ENCODE measurements at places on chromosomes 2 and 18.

- no peaks in the 10 kb centered on the region for H3K27me3 ChIP-seq
- no peak for DNase-seq
- no peaks in the 10 kb centered on the region for H3K36me3 ChIP-seq
Measured at GRCh38 chr2:71702071-71702970, 249.0 kb downstream of the DYSF start.

DNA sequence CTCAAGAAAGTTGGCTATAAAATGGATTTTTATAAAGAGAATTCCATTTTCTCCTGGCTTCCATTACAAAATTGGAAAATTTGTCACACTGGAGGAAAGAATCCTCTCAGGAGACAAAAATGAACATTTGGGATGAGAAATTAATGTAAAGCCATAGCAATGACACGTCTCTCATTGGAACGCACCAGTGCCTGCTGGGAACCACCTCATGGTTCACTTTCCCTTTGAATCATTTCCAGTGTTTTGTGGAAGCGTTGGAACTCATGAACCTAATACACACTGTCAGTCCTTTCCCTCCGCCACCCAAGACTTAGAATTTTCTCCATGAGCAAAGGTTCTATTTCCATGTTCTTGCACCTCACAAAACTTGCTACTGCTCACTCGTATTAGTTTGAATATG lies 21.0 kb upstream of the NRP2 start:
- no peaks in the 10 kb centered on the region for H3K36me3 ChIP-seq
- no peak overlapping the region for H3K4me3 ChIP-seq
- no peaks in the 10 kb centered on the region for H3K27me3 ChIP-seq
- no peak overlapping the region for H3K27ac ChIP-seq

- H3K4me1 ChIP-seq = no peaks in the 10 kb centered on the region
- H3K36me3 ChIP-seq = no peaks in the 10 kb centered on the region
- H3K27me3 ChIP-seq = no peaks in the 10 kb centered on the region
- no peak overlapping the region for H3K4me3 ChIP-seq
Measured at GRCh38 chr2:145789636-145790035, 1269.7 kb upstream of the ZEB2 start.

- no peak for DNase-seq
- no peak overlapping the region for H3K27ac ChIP-seq
- no peaks in the 10 kb centered on the region for H3K27me3 ChIP-seq
- H3K4me1 ChIP-seq = peaks cover 4% of the 10 kb centered on the region
Measured at GRCh38 chr2:163351143-163351542, 384.7 kb downstream of the FIGN start.

DNA sequence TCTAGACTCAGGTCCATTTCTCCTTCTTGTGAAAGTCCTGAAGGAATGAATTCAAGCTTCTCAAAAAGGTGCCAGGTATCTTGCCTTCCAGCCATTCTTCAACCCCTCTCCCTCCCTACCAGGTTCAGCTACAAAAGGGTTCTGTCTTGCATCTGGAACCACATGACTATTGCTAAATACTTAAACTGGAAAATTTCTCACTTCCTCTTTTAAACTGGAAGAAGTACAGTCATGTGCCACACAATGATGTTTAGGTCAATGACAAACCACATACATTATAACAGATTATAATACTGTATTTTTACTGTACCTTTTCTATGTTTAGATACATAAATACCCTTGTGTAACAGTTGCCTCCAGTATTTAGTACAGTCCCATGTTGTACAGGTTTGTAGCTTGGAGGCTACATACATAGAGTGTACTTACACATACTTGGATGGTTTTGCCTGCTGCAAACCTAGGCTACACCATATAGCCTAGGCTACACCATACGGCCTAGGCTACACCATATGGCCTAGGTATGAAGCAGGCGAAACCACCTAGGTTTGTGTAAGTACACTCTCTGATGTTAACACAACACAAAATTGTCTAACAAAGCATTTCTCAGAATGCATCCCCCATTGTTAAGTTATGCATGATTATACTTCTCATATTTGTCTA lies 142.0 kb upstream of the DNMT3A start:
- no peaks in the 10 kb centered on the region for H3K36me3 ChIP-seq
- DNase-seq = no peak
- H3K27me3 ChIP-seq = no peaks in the 10 kb centered on the region
- H3K4me1 ChIP-seq = no peaks in the 10 kb centered on the region
- H3K27ac ChIP-seq = no peak overlapping the region

DNA sequence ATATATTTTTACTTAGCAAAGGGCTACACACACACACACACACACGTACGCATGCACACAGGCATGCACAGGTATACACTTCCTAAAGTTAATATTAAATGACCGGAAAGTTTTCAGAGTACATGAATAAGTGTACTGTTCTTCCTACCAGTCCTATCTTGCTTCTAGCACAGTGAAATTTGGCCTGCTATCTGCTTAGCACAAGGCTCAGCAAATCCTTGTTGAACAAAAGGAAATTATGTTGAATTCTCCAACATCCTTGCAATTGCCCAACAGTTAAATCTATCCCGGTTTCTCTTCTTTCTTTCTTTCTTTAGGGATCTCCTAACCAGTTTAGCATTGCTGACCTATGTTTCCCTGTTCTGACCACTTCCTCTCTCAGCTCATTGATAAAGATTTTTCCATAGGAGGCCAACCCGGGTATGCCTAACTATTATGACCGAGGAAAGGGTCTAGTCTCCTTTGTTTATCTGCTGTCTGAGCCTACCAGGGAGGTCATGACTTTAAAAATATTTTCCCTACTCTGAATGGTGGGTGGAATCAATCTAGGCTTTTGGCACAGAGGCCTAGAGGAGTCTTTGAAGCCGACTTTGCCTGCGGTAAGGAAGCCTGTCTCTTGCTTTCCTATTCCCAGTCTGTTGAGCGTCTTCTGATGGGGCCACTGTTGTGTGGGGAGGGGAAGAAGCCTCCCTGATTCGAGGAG lies 400.7 kb downstream of the HRH4 start:
- no peaks in the 10 kb centered on the region for H3K27me3 ChIP-seq
- no peaks in the 10 kb centered on the region for H3K4me1 ChIP-seq
- H3K27ac ChIP-seq = no peak overlapping the region
- no peaks in the 10 kb centered on the region for H3K36me3 ChIP-seq

DNA sequence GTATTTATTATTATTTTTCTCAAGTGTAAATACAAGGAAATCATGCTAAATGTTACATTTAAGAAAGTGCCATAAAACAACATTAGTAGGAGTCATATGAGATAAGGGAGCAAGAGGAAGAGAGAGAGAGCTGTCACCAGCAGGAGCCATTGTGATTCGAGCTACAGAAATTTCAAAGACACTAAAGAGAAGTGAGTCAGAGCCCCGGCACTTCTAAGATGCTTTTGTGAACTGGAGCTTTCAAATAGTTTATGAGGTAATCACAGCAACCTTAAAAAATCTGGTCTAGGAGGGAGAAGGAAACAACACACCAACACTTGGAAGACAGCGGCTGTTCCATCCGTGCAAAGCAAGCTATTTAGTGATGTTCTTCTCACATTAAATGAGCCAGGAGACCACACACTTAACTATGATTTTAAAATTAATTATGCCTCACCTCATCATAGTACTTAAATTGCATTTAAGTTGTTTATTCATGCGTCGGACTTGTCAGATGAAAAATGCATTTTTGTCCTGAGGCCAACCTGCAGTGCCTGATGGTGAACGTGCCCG lies 382.7 kb upstream of the SALL3 start:
- H3K4me1 ChIP-seq = no peaks in the 10 kb centered on the region
- H3K27ac ChIP-seq = no peak overlapping the region
- no peaks in the 10 kb centered on the region for H3K36me3 ChIP-seq
- no peak for DNase-seq
- no peaks in the 10 kb centered on the region for H3K27me3 ChIP-seq
- no peak overlapping the region for H3K4me3 ChIP-seq

GRCh38 chr2:62270728-62271127 lies 74.8 kb downstream of the B3GNT2 start:
- no peak overlapping the region for H3K27ac ChIP-seq
- DNase-seq = peak; percentile 48
- H3K4me1 ChIP-seq = no peaks in the 10 kb centered on the region
- no peaks in the 10 kb centered on the region for H3K27me3 ChIP-seq
- H3K4me3 ChIP-seq = no peak overlapping the region

DNA sequence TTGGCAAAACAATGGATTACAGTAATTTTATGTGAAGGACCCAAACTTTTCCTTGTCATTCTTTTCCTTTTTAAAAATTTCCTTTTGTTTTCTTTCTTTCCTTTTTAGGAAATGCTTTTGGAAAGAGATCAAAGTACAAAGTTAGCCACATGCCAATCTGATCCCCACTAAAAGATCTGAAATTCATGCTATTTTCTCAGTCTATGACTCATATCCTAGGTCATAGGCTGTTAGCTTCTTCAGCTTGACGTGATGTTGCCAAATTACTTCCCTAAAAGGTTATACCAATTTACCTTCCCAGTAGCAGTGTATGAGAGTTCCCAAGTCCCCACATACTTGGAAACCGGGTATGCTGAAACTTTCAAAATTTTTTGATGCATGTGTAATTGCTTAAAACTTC lies 355.3 kb downstream of the INSIG2 start:
- no peaks in the 10 kb centered on the region for H3K27me3 ChIP-seq
- no peak for DNase-seq
- no peaks in the 10 kb centered on the region for H3K4me1 ChIP-seq
- no peak overlapping the region for H3K4me3 ChIP-seq

- H3K27me3 ChIP-seq = no peaks in the 10 kb centered on the region
- H3K4me1 ChIP-seq = no peaks in the 10 kb centered on the region
- peak; percentile 21 for DNase-seq
- no peak overlapping the region for H3K27ac ChIP-seq
- H3K36me3 ChIP-seq = no peaks in the 10 kb centered on the region
Measured at GRCh38 chr2:109375656-109376055, 238.1 kb downstream of the SEPTIN10 start.

DNA sequence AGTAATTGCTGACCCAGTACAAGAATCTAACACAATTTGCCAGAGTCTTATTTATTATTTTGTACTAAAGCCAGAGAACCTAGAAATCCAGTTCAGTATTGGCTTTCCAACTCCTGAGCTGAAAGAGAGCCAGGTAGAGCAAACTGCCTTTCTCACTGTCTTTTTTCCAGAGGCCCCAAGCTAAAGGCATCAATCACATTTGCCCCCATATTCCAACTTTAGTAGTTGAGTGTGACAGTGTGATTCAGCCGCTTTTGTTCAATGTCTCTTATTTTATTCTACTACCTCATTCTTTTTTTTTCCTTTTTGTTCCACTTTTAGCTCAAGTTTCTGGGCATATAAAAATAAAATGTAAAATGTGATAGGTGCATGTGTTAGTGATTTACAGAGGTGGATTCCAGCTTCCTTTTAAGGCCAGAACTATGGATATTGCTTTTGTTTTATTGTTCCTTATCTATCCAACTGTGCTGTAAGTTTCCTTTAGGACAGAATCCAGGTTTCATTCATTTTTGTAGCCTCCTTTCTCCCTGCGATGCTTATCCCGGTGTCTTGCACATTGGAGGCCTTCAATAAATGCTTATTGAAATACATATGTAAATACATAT lies 153.0 kb downstream of the ZEB2 start:
- H3K36me3 ChIP-seq = no peaks in the 10 kb centered on the region
- H3K27me3 ChIP-seq = no peaks in the 10 kb centered on the region
- H3K27ac ChIP-seq = no peak overlapping the region
- no peak for DNase-seq
- H3K4me1 ChIP-seq = peaks cover 6% of the 10 kb centered on the region

GRCh38 chr18:48985161-48985560 lies 34.4 kb upstream of the SMAD7 start:
- no peaks in the 10 kb centered on the region for H3K36me3 ChIP-seq
- no peak overlapping the region for H3K4me3 ChIP-seq
- DNase-seq = no peak
- H3K27ac ChIP-seq = no peak overlapping the region
- H3K27me3 ChIP-seq = no peaks in the 10 kb centered on the region
- peaks cover 6% of the 10 kb centered on the region for H3K4me1 ChIP-seq

DNA sequence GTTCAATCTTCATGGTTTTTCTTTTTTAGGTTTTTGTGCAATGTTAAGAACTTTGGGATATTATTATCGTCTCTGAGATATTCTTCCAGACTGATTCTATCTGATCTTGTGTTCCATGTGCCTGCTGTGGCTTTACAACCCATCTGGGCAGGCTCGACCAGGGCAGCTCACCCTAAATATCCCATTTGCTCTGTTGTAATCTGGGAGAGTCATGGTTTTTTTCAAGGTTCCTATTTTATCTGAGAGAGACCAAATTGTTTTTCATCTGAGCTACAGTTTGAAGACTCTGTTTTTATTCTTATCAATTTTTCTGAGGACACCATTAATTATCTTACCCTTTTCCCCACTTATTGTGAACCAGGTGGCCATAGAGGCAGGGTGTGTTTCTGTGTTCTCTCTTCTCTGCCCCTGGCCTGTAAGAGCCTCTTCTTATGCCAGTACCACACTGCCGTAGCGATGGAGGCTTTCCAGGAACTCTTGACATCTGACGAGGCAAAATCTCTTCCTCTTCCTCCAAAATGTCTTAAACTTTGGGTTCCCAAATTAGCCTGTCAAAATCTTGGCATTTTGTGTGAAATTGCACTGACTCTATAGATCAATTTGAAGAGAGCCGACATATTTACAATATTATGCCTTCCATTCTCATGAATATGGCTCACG lies 3.1 kb downstream of the SP140L start:
- H3K4me1 ChIP-seq = peaks cover 6% of the 10 kb centered on the region
- H3K36me3 ChIP-seq = no peaks in the 10 kb centered on the region
- no peak for DNase-seq
- no peaks in the 10 kb centered on the region for H3K27me3 ChIP-seq
- no peak overlapping the region for H3K27ac ChIP-seq

- no peaks in the 10 kb centered on the region for H3K4me1 ChIP-seq
- no peak overlapping the region for H3K4me3 ChIP-seq
- no peaks in the 10 kb centered on the region for H3K36me3 ChIP-seq
- H3K27ac ChIP-seq = no peak overlapping the region
Measured at GRCh38 chr2:68390586-68390985, 25.5 kb downstream of the PLEK start.

- no peaks in the 10 kb centered on the region for H3K36me3 ChIP-seq
- no peak overlapping the region for H3K27ac ChIP-seq
- H3K27me3 ChIP-seq = no peaks in the 10 kb centered on the region
- H3K4me3 ChIP-seq = no peak overlapping the region
Measured at GRCh38 chr2:21118302-21118920, 5.4 kb upstream of the TDRD15 start.

GRCh38 chr2:45345331-45346234 lies 265.5 kb downstream of the SRBD1 start:
- no peaks in the 10 kb centered on the region for H3K36me3 ChIP-seq
- no peak for DNase-seq
- H3K4me1 ChIP-seq = no peaks in the 10 kb centered on the region
- no peak overlapping the region for H3K4me3 ChIP-seq
- no peak overlapping the region for H3K27ac ChIP-seq

- no peak overlapping the region for H3K4me3 ChIP-seq
- H3K4me1 ChIP-seq = no peaks in the 10 kb centered on the region
- DNase-seq = no peak
- H3K27me3 ChIP-seq = no peaks in the 10 kb centered on the region
- H3K36me3 ChIP-seq = no peaks in the 10 kb centered on the region
Measured at GRCh38 chr2:45607701-45608100, 3.4 kb downstream of the SRBD1 start.

- no peak overlapping the region for H3K27ac ChIP-seq
- H3K4me1 ChIP-seq = no peaks in the 10 kb centered on the region
- no peaks in the 10 kb centered on the region for H3K36me3 ChIP-seq
- H3K27me3 ChIP-seq = no peaks in the 10 kb centered on the region
- no peak for DNase-seq
Measured at GRCh38 chr2:81984969-81985637, 1680.6 kb upstream of the LRRTM1 start.

All from ovary (tissue), 10 donors.